ENCODE measurements at places on chromosomes 13 and 19.
A peak's percentile ranks its signal among the peaks of the same experiment; 100 is the strongest.

GRCh38 chr13:47897411-47898050 is 103.5 kb downstream of the SUCLA2 start:
- no peak for DNase-seq

DNA sequence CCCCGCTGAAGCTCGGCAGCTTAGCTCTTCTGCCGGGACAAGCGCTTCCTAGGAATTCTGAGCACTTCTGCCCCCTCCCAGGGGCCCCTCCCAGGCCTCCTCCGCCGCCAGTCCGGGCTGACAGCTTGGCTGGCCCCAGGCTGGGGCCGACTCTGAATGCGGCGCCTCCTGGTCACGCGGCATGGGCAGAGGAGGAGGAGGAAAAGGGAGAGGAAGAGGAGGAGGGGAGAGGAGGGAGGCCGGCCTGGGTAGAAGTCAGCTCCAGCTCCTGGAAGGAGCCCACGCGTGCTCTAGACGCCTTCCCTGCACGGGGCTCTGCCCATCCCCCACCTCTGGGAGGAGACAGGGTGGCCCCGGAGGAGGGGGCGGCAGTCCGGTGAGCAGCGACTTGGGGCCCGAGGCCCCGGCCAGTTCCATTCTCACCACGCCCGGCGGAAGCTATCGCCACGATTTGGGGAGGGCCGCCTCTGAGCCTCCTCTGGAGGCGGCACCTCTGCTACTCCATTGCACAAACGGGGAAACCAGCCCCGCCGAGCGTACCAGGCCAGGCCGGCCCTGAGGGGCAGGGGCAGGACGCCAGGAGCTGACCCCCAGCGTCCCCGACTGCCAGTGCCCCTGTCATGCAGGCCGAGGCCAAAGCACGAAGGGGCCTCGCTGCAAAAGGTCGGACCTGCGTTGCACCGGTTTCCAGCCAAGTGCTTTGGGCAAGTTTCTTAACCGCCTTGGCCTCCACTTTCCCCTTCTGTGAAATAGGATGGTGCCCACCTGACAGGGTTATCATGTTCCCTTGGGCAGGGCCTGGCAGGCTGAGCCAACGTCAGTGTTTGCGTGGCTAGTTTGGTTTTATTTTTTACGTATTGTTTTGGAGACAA is 31.6 kb downstream of the CCNE1 start:
- DNase-seq: peak; percentile 61

DNA sequence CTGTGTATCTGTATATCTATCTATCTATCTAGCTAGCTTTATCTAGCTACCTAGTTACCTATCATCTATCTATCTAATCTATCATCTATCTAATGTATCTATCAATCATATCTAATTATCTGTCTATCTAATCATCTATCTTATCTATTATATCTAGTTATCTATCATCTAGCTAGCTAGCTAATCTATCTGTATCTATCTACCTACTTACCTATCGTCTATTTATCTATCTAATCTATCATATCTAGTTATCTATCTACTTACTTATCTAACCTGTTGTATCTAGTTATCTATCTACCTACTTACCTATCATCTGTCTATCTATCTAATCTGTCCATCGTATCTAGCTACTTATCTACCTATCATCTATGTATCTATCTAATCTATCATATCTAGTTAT is 17.9 kb downstream of the VSTM1 start:
- no peak for DNase-seq

- no peak for DNase-seq
Observed at GRCh38 chr13:23584275-23584674, 14.1 kb downstream of the TNFRSF19 start.

GRCh38 chr13:46345398-46345797 is 41.7 kb downstream of the RUBCNL start:
- DNase-seq: no peak

DNA sequence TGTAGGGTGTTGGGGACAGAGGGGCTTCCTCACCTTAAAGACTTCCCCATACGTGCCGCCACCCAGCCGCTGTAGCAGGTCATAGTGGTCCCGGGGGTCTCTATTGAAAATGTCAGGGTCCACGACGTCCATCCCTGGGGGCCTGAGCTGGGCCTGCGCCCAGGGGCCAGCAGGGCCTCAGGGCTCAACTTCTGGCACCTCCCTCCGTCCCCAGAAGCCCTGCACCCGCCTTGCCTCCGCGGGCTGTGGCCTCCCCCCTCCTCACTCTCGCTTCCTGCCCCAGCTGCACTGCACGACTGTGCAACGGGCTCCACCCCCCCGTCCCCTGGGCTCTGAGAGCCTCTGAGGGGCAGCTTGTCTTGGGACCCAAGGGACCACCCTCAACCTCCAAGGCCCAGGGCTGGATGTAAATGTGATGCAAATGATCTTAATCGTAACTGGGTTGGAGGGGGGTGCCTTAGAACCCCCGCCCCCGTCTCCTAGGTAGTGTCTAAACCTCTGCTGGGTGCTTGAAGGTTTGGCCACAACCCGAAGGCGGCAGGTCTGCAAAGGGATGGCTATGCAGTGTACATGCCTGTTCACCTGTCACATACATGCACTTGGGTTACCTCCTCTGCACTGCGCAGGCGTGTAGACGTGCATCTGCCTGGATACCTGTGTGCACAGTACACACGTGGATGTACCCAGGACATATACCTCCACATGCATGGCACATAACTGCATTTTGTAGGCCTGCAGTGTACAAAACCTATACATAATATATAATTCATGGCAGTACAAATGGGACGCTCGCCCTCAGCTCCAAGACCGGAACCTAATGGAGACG is at the start of gene MAP4K1:
Gene MAP4K1, minus strand, starts transcription at position 190 of the 826 bp plus-strand sequence. Its CDS starts 58 bp downstream, at position 132.
- peak; percentile 68 for DNase-seq

DNA sequence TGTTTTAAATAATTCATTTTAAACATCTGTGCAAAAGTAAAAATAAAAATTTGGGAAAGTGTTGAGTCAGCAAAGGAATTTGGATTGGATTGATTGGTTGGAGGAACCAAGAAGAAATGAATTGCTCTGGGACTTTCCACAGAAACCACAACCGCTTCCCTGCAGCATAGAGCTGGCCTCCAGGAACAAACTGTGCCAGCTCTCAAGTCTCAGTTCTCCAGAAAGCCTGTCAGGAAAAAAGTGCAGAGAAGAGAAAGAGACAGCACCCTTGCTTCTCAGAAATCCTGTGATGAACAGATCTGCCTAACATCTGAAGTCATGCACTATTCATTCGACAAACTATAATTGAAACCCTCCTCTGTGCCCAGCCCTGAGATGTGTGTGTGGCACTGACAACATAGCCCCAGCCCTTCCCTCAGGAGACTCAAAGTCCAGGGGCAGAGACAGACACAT is 14.8 kb downstream of the LYPD3 start:
- DNase-seq: no peak

- no peak for DNase-seq
Observed at GRCh38 chr13:76816394-76816793, 69.8 kb downstream of the KCTD12 start.

DNA sequence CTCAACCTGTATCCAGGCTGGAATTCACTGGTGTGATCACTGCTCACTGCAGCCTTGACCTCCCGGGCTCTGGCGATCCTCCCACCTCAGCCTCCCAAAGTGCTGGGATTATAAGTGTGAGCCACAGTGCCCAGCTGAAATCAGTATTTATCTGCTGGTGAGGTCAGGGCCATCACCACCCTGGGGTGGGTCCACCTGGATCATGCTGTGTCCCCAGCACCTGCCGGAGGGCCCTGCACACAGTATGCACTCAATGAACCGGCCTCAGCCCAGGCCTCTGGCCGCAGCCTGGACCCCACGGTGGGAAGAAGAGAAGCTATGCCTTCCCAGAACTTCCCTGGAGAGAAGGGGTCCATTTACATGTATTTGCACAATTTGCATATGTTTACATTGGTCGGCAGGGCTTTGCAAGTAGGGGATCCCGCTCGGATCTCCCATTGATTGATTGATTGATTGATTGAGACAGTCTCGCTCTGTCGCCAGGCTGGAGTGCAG is 2.6 kb upstream of the SLC5A5 start:
- DNase-seq: no peak

- DNase-seq: no peak
Observed at GRCh38 chr13:95253033-95253432, 48.2 kb downstream of the ABCC4 start.

DNA sequence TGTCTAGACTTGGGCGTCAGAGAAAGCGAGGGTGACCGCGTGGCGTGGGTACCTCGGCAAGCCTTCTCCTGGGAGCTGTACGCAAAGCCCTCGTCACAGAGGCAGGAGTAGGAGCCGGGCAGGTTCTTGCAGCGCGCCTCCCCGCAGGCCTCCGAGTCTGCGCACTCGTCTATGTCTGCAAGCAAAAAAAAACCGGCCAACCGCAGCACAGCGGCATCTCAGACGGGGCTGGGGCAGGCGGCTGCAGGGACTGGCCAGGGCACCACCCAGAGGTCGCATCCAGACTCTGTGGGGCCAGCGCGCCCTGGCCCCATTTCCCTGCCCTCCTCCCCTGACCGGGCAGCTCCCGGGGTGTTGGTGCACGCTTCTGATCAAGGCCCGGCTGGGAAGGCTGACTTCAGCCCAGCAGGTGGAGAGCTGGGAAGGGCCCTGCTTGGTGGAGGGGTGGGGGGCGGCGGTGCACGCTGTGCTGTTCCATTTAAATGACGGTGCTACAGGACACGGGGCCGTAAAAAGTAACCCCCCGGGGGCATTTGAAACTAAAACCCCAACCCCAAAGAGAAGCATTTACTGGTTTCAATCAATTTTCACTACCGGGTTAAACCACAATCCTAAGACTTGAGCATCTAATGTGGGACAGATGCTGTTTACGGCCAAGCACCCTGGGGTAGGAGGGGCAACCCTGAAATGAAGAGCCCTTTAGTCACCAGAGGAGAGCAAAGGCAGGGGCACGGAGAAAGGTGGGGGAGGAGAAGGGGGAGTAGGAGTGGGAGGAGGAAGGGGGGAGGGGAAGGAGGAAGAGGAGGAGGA is 28.2 kb downstream of the GAS6 start:
- no peak for DNase-seq

GRCh38 chr19:1495051-1495798 is 4.2 kb downstream of the REEP6 start:
- DNase-seq: no peak

DNA sequence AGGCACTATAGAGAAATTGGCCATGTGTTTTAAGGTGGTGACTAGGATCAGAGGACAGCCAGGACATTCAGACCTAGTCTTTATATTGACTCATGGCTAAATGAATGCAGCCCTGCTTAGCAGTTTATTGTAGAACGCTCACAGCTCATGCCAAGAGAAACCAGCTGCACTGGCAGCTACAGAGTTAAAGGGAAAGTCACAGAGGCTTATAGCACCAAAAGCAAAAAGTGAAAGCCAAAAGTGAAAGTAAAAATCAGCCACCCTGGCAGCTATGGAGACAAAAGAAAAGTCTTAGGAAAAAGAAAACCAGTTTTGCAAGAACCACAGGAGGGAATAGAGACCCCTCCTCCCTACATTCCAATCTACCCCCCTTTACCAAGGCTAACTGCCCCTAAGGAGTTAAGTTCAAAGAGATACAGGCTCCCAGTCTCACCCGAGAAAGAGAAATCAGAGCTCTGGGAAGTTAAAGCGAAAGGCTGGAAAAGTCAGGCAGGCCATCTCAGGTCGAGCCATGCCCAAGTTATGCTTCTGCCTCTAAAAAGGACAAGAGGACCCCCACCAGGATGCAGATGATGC is 99.0 kb downstream of the ZNF429 start:
- no peak for DNase-seq

DNA sequence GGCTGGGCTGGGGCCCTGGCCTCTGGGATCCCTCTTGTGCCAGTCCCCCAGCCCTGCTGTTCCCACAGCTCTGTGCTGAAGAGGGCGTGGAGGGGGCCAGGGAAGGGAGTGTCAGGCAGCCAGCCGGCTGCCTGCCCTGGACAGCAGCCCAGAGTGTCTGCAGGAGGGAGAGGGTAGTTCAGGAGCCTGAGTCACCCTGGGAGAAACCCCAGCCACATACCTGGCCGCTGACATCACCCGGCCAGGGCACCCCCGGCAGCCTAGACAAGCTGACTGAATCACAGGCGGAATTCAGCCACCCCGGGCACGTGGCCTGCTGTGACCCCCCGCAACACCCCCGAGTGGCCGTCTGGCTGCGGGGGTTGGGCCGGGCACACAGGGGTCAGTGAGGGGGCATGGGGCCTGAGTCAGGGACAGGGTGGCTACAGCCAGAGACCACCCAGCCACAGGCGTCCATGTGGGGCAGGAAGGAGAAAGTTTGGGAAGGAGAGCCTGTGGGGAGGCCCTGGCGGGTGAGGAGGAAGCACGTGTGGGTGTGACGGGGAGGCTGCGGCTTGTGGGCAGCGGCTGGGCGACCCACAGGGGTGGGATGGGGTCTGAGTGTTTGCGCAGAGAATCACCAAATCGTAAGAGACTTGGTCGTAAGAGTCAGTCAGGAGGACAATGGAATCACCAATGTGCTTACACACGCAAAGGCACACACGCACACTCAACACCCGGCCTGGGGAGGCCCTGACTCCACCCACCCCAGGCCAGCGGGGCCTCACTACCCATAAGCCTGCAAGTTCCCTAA is 11.9 kb upstream of the FOSB start:
- DNase-seq: peak; percentile 91

GRCh38 chr19:58510084-58510862 is 1.5 kb downstream of the SLC27A5 start:
- no peak for DNase-seq

GRCh38 chr13:106029676-106030290 is 505.7 kb downstream of the EFNB2 start:
- DNase-seq: no peak

DNA sequence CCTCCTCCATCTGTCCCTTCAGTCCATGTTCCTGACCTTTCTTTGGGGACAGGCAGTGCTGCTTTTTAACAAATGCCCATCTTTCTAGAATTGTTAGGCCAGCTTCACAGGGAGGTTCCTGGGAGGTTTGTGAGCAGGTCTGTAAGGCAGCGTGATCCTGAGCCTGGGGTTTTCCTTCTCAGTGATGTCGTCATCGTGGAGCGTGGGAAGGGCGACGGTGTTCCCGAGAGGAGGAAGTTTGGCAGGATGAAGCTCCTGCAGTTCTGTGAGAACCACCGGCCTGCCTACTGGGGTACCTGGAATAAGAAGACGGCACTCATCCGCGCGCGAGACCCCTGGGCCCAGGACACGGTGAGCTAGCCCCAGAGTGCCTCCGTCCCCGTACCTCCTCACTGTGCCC is 26.8 kb downstream of the CHAF1A start:
- DNase-seq: no peak

DNA sequence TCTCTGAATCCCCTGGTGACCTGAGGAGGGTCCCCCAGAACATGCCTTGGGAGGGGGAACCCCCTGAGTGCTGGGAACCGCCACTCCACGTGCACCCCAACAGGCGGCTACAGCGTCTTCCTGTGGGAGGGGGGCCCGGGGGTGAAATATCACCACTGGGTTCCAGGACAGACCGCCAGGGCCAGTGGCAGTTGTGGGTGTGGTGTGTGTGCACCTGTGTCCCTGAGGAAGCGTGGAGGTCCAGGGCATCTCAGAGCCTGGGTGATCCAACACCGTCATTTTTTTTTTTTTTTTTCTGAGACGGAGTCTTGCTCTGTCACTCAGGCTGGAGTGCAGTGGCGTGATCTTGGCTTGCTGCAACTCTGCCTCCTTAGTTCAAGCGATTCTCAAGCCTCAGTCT is 4.2 kb downstream of the ADGRE5 start:
- no peak for DNase-seq

Measured in left ventricle myocardium superior (tissue), 1 donor.